ENCODE measurements at places on chromosomes 12 and 14.

- no peak for DNase-seq
Measured at GRCh38 chr12:52537101-52537500, 15.8 kb downstream of the KRT71 start.

- DNase-seq = no peak
Measured at GRCh38 chr14:102201353-102201738, 61.6 kb downstream of the WDR20 start.

- DNase-seq = no peak
Measured at GRCh38 chr14:77097006-77097699, 905 bp upstream of the CIPC start.

GRCh38 chr14:101444116-101444515 is 117.2 kb upstream of the DIO3 start:
- DNase-seq = peak; percentile 50

DNA sequence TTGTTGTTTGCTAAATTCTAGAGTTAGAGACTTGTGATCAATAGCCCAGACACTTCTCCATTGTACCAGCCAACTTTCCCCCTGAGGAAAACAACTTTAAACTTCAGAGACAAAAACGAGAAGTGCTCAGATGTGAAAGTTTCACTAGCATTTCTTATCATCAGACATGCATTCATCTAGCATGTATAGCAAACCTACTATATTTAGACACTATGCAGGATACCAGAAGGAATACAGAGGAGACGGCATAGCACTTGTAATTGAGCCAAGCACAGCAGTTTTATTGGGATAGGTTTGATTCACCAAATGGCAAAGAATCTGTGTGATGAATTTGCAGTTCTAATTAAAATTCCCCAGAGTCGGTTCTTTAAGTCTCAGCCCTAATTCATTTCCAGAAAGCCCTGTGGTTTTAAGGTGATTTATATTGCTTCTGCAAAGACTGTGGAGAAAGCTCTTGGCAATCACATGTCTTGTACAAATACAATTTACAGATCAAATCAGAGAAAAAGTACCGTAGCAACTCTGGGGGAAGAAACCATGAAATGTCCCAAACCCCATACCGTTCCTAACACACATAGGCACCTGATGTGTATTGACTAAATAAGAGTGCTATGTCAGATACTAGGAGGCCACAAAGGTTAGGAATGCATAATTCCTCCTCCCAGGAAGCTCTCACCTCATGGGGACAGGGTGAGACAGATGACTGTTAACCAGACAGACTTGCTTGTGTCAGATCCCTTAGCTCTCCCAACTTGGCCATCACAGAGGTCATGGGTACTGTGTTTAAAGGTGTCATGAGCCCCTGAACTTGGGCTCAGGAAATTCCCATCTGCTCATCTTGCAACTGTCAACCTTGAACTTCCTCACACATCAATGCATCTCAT is 69.6 kb upstream of the KRAS start:
- peak; percentile 42 for DNase-seq

DNA sequence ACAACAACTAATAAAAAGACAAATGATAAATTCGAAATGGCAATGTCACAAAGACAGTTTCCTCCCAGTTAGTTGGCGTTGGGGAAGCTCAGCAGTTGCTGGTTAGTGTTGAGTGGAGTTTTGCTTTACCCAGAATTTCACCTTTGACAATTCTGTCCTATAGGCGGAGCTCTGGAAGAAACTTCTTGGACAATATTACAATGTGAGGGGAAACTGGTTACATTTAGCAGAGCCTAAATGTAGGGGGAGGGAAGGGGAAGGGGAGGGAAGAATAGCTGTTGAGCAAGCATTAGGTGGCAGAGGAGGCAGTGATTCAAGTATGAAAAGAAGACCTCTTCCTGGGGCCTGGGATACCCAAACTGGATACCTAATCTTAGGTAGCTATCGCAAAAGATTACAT is 51.4 kb downstream of the BDKRB1 start:
- no peak for DNase-seq

DNA sequence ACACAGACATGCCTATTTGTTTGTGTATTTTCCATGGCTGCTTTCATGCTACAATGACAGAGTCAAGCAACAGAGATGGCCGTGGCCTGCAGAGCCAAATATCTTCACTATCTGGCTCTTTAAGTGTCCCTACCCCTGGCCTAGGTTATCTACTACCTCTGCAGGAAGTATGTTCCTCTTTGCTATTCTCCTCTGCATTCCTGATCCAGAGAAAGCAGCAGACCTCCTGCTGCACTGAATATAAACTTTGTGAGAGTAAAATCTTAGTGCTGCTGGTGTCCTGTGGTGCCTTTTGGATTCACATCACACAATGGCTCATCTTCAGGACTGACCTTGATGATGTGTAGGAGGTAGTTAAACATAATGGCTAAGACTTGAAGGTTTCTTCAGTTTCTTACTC is 233.4 kb downstream of the IPO8 start:
- no peak for DNase-seq

DNA sequence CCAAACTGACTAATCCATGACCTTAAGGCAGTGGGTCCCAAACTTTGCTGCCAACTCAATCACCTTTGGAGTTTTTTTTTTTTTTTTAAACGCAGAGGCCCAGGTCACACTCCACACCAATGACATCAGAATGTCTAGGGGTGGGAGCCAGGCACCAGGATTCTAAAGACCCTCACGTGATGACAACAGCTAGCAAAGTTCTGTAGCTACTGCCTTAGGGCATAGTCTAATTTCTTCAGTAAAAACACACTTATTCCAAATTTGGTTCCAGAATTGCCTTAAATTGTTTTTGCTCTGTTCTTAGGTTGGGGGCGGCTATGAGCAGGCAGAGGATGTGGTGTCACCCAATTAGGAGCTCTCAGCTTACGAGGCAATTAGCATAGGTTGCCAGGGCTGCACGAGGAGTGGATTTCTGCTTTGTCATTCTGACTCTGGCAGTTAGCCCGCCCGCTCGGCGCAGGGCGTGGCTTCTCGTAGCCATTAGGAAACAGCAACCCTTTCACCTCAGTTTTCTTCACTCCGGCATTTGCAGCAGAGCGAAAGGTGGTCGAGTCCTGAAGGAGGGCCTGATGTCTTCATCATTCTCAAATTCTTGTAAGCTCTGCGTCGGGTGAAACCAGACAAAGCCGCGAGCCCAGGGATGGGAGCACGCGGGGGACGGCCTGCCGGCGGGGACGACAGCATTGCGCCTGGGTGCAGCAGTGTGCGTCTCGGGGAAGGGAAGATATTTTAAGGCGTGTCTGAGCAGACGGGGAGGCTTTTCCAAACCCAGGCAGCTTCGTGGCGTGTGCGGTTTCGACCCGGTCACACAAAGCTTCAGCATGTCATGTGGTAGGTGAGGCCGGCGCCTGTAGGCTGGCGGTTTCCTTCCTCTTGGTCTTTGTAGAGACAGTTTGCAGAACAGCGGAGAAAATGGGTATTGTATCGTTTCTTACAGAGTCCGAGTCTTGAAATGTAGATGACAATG is 16.7 kb upstream of the EID3 start:
- peak; percentile 100 for DNase-seq

GRCh38 chr12:5078423-5078822 is 34.7 kb downstream of the KCNA5 start:
- no peak for DNase-seq

DNA sequence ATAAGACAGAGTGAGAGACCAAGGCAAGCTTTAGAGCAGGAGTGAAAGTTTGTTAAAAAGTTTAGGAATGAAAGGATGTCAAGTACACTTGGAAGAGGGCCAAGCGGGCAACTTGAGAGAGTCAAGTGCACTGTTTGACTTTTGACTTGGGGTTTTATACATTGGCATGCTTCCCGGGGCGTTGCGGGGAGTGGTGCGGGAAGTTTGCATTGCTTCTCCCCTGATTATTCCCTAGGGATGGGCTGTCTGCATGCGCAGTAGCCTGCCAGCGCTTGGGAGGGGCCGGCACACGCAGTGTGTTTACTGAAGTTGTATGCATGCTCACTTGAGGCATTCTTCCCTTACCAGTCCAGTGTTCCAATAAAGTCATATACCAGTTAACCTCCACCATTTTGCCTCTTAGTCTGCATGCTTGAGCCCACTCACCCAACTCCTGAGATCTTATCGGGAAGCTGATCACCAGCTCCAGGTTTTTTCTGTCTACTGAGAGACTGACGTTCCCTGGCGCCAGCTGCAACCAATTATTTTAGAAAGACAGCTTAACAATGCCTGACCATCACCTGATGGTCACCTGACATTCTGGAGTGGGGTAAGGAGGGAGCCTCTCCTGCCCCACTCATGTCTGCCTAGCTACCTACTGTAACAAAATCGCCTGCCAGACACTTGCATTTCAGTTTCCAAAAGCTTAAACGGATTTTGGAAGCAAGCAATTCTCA is 53.2 kb downstream of the DACT1 start:
- DNase-seq = no peak

DNA sequence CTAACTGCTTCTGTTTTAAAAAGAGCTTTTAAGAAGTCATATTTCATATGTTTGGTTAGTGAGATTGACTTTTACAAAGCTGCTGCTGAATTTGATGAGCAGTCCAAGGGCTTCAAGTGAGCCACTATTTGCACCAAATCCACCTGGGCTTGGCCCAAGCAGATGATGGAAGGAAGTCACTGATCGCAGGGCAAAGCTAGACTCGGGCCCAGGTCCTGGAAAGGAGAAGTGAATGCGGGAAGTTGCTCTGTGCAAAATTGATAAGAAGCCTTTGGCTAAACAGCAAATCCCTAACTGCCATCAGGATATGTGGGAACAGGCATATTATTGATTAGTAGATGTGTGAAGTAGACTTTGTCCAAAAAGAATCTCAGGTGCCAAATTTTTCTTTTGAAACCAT is 30.5 kb downstream of the PLXNC1 start:
- peak; percentile 30 for DNase-seq

DNA sequence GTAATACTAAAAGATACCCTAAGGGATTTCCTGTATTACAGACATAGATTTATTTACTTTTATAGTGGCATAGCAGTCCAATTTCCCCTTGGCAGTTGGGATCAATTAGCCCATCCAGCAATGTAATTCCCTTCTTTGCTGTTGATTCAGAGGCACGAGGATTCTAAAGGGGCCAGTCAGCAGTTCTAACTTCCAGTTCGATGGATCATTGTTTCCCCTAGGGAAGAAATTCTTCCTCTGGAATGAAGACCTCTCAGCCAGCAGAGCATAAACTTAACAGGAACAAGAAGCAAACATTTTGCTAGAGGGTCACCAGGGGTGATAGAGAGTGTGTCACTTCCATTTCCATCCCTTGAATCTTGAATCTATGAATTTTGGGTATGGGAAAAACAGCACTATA is 395.7 kb upstream of the NOVA1 start:
- DNase-seq = no peak

- DNase-seq = no peak
Measured at GRCh38 chr14:49982501-49982951, 89.6 kb downstream of the ARF6 start.

GRCh38 chr12:48420039-48420775 is 52.2 kb upstream of the ANP32D start:
- DNase-seq = no peak

GRCh38 chr14:82896476-82896875 is 1362.8 kb upstream of the SEL1L start:
- DNase-seq = no peak

GRCh38 chr14:28754209-28754985 is 12.2 kb upstream of the FOXG1 start:
- peak; percentile 36 for DNase-seq

- DNase-seq = no peak
Measured at GRCh38 chr14:88195676-88196075, 127.4 kb downstream of the KCNK10 start.

- no peak for DNase-seq
Measured at GRCh38 chr14:104116756-104117340, 21.5 kb upstream of the KIF26A start.

DNA sequence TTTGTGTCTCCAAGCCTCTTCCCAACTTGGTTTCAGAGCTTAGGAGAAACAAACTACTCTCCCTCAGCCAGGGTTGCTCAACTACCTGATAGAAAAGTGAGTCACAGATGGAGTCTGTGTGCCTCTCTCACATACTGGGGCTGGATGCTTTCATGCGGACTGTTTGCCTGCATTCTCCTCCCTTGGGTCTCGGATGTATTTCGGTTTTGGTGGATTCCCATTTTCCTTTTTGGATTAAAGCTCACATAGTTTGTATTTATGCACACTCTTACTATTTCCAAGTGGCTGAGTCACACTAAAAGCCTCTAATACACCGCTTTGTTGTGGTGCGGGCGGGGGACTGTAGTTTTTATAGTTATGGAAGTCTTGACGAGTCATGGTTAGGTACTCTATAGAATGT is 505.4 kb downstream of the LRFN5 start:
- DNase-seq = no peak

DNA sequence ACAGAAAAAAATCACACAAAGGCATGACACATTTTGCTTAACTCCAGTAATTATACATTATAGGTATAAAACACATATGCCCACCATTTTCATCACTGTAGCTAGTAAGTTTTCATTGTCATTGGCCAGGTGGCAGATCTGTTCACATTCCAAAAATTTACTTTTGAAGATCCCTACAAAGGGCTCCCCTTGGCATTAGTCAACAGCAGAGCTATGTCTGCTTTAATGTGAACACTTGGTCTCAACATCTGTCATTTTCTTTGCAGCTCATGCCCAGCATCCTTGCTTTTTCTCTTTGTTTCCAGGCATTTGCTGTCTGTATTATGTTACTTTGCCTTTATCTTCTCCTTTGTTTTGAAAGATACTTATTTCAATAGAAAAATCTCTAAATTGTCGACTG is 519.1 kb upstream of the FOXG1 start:
- DNase-seq = no peak

DNA sequence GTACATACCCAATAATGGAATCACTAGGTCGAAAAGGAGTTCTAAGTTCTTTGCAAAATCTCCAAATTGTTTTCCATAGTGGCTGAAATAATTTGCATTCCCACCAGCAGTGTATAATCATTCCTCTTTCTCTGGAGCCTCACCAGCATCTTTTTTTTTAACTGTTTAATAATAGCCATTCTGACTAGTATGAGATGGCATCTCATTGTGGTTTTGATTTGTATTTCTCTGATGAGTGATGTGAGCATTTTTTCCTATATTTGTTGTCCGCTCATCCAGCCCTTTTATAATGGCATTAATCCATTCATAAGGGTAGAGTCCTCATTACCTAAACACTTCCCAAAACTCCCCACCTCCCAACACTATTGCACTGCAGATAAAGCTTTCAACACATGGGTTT is 278.3 kb downstream of the SEC23A start:
- no peak for DNase-seq

- DNase-seq = no peak
Measured at GRCh38 chr14:51490205-51490604, 161.5 kb upstream of the FRMD6 start.

DNA sequence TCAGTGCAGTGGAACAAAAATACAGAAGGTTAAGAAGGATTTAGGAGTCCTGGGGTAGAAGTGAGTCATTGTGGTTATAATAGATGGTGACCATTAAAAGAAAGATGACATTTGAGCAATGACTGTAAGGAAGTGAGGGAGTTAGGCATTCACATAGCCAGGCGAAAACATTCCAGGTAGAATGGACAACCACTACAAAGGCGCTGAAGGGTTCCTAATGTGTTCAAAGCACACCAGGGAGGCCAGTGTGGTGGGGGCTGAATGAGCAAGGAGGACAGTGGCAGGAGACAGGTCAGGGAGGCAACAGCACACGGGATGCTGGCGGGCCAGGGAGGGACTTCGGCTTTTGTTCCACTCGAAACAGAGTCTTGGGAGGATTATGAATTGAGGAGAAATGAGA is 129.9 kb downstream of the NPAS3 start:
- DNase-seq = no peak

Measured in NB4 (cell line).